ENCODE measurements at places on chromosomes 6 and 20.

DNA sequence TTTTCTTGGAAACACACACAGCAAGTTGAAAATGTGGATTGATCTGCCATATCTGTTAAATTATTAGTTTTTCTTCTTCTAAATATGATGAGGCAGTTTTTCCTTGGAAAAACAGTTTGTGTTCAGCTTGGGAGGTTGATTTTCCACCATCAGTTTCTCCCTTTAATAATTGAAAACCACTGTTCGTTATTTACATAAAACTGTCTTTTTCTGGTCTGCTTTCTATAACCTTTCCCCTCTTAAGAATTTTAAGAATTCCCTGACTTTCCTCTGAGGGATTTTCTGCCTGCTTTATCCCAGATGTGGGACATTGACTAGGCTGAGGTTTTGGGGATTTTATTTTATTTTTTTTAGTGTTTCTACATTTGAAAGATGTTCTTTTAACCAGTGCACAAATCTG is 27.2 kb downstream of the DSE start:
- no peak for DNase-seq

- DNase-seq: no peak
These were observed 3.9 kb upstream of the SIGLEC1 start for GRCh38 chr20:3716195-3716834.

- no peak for DNase-seq
These were observed 26.2 kb downstream of the SPTLC3 start for GRCh38 chr20:13034936-13035335.

GRCh38 chr20:4519534-4519933 is 202.2 kb upstream of the PRND start:
- no peak for DNase-seq
